NCI-H1436 treated with DMSO at 0.1 percent for 48 hours (cell line): ENCODE measurements at places on chromosomes 2 and 18.

GRCh38 chr2:96769814-96770213, 9.1 kb downstream of the CNNM4 start:
- DNase-seq = no peak

- no peak for DNase-seq
These were observed 142.2 kb upstream of the PXDN start for GRCh38 chr2:1886405-1886992.

GRCh38 chr2:161994761-161995520, 79.1 kb downstream of the DPP4 start:
- no peak for DNase-seq

DNA sequence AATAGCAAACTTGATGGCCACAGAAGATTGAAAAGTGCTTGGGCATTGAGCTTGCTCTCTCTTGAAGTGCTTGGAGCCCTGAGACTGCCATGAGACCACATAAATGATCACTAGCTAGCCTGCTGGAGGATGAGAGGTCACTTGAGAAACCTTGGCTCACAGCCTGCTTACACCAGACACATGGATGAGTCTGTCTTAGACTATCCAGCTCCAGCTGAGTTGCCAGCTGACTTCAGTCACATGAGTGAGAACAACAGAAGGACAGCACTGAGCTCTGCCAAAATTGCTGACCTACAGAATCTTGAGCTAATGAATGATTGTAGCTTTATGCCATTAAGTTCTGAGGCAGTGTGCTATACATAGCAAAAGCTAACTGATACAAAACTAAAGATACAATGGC, 18.1 kb downstream of the NABP1 start:
- DNase-seq = no peak

DNA sequence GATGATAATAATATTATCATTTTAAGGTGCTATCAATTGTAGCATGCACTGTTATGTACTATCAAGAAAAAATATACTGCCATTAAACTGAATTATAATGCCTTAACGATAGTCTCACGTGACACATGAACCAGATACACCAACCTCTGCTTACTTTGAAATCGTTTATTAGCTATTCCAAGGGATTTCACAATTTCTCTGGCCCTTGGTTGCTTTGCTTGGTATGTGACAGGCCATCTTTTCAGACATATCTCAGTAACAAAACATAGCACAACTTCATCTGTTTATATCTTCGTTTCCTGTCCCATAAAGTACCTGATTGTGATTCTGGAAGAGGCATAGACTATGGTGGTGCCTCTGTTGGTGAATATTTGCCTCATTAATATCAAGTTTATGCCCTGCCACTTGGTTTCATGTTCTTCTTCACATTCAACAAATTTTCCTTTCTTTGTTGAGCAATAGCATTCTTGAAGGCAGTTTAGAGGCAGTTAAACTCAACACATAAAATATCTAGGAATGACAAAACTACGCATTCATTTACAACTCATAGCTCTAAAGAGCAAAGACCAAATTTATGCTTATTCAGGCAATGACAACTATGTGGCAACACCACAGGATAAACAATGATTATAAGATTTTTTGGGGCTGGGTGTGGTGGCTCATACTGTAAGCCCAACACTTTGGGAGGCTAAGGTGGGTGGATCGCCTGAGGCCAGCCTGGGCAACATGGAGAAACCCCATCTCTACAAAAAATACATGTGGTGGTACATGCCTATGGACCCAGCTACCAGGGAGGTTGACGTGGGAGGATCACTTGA, 84.3 kb downstream of the MCFD2 start:
- DNase-seq = no peak

DNA sequence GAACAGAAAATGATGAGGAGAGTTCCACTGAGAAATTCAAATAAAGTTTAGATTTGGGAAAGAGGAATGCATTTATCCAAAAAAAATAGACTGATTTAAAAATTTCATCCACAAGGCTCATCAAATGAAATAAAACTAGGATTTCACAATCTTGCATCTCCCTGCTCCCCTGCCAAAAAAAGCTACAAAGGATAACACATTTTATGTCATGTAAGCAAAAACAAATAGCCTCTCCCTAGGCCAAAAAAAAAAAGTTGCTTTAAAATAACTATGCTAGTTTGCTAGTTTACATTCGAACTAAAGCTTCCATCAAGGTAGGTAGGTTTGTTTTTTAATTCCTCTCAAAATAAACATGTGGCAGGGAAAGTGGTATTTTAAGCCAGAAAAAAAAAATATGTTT, 465.5 kb upstream of the ID2 start:
- DNase-seq = no peak

- no peak for DNase-seq
These were observed 18.6 kb downstream of the THADA start for GRCh38 chr2:43576981-43577892.

DNA sequence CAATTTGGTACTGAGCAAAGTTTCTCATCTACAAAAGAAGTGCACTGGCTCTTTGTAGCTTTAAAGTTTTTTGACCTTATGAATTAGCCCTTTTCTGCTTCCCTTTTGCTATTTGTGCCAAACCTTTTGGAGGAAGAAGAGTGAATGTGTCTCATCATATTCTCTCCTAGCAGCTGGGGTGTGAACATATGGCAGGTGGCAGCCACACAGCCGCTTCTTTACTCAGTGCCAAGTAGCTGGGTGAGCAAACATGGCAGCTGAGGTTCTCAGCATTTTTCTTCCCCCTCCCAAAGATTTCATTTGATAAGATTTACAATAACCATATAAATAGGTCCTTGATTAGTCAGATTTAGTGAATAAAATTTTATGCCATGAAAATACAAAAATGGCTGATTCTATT, 46.7 kb upstream of the STK17B start:
- DNase-seq = no peak

- no peak for DNase-seq
These were observed 67.9 kb downstream of the ASXL2 start for GRCh38 chr2:25810428-25810827.

- no peak for DNase-seq
These were observed 44.5 kb upstream of the RMND5A start for GRCh38 chr2:86675511-86676015.

- no peak for DNase-seq
These were observed 1860.6 kb upstream of the PIK3C3 start for GRCh38 chr18:40094441-40094840.

- no peak for DNase-seq
These were observed 267.2 kb downstream of the FBXO15 start for GRCh38 chr18:73880387-73880786.

- no peak for DNase-seq
These were observed 98.0 kb upstream of the CXCR4 start for GRCh38 chr2:136215908-136216472.

DNA sequence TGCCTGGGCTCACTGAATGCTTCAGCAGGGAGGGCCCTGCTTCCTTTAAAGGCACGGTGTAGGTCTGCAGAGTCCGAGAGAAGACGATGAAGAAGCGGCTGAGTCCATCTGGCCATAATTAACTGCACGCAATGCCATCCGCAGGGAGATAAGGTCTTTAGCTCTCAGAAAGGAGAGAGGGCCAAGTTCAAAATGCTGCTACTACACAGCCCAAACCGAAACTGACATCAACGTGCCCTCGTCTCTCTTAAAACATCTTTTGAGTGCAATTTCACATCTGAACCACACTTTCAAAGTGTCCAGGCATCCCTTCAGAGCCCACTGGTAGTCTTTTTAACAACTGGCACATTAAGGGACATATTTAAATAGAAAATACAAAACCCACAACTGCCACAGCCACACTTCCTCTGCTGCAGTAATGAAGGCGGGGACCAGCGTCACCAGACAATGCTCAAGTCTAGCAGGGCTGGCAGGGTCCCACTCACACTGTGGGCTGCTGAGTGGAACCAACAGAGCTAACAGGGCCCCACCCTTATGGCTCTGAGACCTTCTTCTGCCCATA, 35.8 kb downstream of the ST3GAL5 start:
- DNase-seq = no peak

GRCh38 chr2:129794116-129794515, 185.3 kb upstream of the RAB6C start:
- DNase-seq = no peak

DNA sequence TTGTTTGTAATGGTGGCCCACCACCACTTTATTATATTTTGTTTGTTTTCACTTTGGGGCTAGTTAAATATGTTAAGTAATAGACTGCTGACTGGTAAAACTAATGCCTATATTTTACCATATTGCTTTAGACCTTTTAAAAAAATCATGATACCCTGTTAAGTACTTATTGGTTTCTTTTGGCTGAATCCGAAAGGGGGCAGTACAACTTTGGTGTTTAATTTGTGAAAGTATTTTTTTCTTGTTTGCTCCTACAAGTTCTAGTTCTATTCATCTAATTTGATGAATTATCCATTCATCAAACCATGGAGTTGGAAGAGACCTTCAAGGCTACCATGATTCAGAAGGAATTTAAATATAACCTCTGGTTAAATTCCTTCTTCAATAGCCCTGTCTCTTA, 147.0 kb downstream of the MBD5 start:
- DNase-seq = no peak

GRCh38 chr2:120943403-120944034, 207.9 kb downstream of the GLI2 start:
- DNase-seq = no peak

DNA sequence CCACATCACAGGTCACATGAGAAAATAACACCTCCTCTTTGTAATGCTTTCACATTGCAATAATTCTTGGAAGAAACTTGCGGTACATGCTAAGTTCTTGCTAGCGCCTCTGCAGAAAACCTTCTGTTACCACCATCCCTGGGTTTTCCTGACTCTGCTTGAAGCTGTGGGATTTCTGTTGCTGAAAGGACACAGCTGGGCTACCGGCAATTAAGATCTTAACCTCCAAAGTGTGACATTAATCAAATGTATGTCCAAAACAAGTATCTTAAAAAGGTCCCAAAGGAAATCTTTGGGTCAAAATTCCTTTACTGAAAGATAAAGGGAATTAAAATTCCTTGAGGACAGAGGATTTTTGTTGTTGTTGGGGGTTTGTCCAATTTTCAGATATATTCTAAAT, 7.5 kb downstream of the CCBE1 start:
- DNase-seq = no peak

DNA sequence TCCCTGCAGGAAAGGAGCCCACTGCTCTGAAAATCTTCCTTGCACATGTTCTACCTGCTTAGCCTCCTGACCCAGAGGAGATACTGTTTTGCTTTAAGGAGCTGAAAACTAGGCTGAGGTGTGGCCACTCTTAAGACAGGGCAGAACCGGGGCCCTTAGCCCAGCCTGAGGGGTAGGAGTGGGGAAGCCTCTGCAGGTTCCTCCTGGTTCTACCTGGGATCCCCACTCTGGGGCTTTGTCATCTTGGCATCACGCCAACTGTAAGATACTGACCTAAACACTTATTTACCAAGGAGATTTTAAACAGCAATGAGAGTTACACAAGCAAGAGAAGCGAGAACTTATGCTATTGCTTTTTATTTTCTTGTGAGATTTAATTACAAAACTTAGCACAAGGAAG, 86.9 kb downstream of the KCTD1 start:
- no peak for DNase-seq

DNA sequence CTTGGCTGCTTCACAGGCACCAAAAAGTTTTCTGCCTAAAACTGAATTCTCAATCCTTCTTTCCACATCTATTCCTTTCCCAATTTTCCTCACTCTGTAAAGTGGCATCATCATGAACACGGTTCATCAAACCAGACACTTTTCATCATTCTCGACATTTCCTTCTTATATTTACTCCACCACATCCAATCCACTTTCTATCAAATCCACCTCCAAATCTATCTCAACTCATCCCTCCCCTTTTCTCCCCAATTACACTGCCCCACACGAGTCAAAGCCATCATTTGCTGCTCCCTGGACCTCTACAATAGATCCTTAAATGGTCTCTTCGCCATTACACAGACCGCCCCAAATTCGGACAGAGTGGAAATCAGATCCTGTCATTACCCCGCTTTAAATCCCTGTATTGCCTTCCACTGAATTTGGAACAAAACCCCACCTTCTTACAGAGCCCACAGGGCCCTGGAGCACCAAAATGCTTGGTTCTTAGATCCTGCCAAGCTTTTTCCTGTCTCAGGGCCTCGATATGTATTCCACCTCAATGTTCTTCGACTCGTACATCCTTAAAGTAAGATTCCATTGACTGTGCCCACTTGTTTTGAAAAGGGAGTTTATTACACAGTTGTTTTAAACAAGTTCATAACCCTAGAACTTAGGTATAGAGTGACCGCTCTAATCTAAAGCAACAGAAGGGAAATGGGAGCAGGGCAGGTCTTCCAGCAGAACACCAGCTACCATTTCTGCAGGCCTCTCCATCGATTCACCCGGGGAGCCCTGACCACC, 856 bp downstream of the ACAA2 start:
- DNase-seq = no peak

- DNase-seq = no peak
These were observed 505.4 kb downstream of the CPS1 start for GRCh38 chr2:211061612-211062296.

GRCh38 chr2:184004948-184005672, 593.2 kb upstream of the ZNF804A start:
- no peak for DNase-seq

GRCh38 chr2:147242445-147242844, 602.4 kb upstream of the ACVR2A start:
- no peak for DNase-seq

- no peak for DNase-seq
These were observed 71.6 kb downstream of the CLIP4 start for GRCh38 chr2:29186817-29187216.

GRCh38 chr2:154466226-154466625, 232.3 kb upstream of the KCNJ3 start:
- no peak for DNase-seq

DNA sequence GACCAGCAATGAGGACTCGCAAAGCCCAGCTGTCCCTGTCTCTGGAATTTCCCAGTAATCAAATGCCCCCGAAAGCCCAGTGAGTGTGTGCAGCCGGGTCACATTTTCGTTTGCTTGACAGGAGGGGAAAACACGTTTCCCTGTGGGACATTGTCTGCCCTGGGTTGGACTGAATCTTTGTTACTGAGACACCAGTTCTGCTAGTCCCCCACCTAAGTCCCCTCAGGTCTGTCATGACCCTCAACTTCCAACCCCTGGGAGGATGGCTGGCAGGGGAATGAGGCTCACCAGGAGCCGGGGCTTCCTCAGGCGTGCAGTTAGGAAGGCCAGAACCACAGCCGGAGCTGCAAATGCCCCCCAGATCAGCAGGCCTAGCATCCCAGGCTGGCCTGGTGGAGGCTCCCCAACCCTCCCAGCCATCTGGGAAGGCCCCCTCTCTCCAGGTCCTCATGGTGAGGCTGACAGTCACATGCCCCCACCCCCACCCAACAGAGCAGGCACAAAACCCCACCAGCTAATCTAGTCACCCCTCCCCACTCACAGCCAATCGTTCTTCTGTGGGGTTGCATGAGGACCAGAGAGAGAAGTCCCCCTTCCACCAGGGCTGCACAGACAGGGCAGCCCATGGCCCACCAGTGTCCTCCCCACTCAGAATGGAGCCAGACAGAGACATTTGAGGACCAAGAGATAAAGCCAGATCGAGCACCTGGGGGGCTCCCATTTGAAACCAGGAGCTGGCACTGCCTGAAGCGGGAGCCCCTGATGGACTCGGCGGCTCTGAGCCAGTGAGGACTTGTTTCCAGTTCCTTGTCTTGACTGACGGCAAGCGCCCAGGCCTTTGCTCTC, 33.6 kb downstream of the CYP26B1 start:
- no peak for DNase-seq
